ENCODE measurements at places on chromosomes 12 and 14.

- peak; percentile 92 for DNase-seq
These were observed at the start of gene TUBA1C for GRCh38 chr12:49264873-49265792. TUBA1C (plus strand) TSS chr12:49265082; CDS start chr12:49265182, 100 bp downstream.

GRCh38 chr12:74551291-74551690 lies 13.7 kb downstream of the ATXN7L3B start:
- DNase-seq, result no peak

GRCh38 chr12:27814851-27815591 lies 35.0 kb upstream of the MANSC4 start:
- DNase-seq, result no peak

- no peak for DNase-seq
These were observed 343 bp upstream of the NOVA1 start for GRCh38 chr14:26598081-26598671.

- DNase-seq, result no peak
These were observed 56.8 kb downstream of the CDK17 start for GRCh38 chr12:96343347-96343954.

DNA sequence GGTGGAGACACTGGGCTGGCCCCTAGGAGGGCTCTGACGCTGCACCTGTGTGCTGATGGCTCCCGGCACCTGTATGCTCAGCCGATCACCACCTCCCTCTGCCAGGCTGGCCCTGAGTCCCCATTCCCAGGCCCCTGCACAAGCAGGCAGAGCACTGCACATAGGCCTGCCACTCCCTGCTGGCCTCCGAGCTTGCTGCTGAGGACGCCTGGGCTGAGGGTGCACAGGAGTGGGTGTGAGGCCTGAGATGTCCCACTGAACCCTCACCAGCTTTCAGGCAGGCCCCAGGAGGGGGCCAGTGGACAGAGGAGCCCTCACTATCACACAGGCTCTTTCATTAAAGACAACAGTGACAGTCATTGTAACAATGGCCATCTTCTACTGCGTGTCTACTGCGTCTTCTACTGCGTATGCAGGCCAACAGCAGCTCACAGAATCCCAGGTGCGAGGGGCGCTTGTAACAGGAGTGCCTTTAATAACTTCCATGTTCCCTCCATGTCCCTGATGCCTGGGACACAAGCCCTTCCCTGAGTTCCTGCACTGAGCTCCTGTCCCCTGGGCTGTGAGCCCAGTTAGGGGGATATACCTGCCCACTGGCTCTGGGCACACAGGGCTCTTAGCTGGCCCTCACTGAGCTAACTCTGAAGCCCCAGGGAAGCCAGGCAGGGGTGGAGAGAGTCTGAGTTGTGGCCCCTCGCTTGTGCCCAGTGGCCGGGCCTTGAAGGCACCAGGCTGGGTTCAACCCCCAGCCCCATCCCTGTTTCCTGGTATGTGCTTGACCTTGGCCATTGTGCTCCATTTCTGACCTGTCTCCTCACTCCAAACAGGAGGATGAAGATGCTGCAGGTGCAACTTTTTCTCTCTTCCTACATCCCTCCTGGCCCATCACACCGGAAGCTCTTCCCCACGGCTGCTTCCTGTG lies 71.3 kb downstream of the PRIMA1 start:
- no peak for DNase-seq

DNA sequence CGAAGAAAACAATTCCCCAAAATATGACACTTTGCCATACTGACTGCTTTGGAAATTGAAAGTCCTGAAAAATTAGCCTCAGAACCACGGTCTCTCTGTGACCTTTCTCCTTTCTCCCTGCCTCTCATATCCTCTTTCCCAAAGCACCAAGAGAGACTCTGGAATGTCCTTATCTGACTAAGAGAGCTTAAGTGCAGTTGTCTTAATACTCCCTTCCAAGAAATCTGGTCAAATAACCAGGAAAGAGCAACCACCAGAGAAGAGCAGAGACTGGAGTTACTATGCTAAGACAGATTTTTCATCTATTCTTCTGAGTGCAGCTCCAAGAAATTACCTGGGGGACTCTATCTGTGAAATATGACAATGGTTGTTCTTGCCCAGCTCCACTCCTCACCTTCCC lies 10.5 kb upstream of the BTG1 start:
- DNase-seq, result no peak

GRCh38 chr12:31325524-31325875 lies 450 bp downstream of the SINHCAF start:
- peak; percentile 25 for DNase-seq

- no peak for DNase-seq
These were observed 863.3 kb downstream of the BCL11B start for GRCh38 chr14:98408713-98409112.

GRCh38 chr12:97487470-97487869 lies 24.9 kb downstream of the RMST start:
- DNase-seq, result no peak

DNA sequence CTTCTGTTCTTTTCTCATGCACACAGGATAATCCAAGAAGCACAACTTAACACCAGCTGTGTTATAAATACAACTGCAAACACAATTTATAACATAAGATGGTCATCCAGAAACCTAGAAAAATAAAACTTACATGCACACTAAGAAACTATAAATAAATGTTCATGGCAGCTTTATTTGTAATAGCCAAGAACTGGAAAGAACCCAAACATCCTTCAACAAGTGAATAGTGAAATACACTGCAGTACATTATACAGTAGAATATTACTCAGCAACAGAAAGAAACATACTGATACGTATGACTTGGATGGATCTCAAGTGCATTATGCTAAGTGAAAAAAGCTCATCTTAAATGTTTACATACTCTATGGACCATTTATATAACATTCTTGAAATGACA lies 132.7 kb downstream of the SPTSSA start:
- DNase-seq, result no peak

DNA sequence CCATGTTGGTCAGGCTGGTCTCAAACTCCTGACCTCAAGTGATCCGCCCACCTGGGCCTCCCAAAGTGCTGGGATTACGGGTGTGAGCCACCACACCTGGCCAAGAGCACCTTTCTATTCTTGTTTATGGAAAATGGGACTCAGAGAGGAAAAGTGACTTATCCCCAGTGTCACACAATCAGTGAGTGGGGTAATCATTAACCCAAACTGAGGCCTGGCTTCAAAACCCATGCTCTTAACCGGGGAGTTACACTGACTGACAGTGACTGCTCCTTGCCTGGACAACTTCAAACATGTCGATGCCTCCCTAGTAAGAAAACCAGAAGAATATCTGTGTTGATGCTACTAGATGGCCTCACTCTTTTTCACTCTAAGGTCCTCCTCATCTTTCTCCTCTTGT lies 7.3 kb downstream of the CLEC7A start:
- no peak for DNase-seq

GRCh38 chr12:55631733-55632132 lies 5.0 kb upstream of the OR10P1 start:
- no peak for DNase-seq

DNA sequence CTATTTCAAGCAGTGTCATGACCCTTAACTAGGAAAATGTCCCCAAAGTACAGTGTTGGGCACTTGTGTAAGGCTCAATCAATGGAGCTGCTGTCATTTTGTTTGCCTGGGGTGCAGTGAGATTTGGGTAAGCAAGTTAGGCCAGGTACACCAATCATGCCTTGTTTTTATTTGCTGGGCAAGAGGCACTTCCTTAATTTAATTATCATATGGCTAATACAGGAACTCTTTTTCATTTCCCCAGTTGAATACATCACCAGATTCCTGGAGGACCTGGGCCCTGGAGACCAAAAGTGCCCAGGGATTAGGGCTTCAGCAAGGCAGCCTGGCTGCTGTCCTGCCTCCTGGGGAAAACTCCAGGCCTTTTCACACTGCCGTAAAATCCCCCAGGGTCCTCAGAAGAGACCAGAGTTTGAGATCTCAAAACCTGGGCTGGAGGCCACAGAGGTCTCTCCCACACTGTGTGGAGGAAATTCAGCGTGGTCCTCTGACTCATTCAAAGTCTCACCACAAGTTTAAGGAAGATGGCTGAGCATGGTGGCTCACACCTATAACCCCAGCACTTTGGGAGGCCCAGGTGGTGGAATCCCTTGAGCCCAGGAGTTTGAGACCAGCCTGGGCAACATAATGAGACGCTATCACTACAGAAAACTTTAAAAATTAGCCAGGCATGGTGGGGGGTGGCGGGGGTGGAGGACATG lies 28.4 kb upstream of the FOXN3 start:
- peak; percentile 18 for DNase-seq

DNA sequence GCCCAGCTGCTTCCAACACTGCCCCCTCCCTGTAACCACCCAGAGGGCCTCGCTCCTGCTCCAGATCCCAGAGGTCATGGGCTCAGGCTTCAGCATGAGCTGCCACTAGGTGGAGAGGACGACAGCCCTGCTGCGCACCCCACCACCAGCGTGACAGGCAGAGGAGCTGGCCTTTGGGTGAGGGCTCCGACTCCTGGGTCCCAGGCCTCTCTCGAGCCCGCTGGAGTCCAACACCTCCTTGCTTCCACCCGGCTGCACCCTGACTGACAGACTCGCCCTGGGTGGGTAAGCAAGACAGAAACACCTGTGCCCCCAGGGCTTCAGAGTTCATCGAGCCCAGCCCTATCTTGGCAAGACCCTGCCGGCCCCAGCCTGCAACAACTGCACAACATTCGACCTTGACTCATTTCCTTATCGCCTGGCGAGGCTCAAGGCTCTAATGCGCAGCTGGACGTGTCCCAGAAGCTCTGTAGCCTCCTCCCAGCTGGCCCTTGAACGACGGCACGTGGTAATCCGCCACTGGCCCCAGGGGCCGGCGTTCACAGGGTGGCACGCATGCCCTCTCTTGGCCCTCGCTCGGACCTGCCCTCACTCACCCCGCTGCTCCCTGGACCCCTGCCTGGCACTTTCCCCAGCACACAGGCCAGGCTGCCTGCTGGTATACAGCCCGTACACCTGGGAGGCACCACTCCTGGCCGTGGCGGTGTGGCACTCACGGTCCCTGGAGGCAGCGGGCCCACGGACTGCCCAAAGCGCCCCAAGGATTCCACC lies 28.0 kb downstream of the VPS37B start:
- no peak for DNase-seq

DNA sequence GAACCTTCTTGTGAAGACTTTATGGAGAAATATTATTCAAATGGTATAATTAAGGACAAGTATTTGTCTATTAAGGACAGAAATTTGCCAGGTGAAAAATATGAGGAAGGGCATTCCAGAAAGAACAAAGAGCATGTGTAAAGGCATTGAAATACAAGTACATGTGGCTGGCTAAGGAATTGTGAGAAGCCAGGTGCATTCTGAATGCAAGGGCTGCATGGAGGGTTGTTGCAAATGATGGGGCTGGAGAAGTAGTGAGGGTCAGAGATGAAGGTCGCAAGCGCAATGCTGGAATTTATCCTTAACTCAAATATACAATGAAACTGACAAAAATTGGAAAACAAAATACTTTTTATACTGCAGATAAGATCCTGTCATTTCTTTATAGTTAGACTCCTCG lies 437.7 kb downstream of the ADAMTS20 start:
- no peak for DNase-seq

DNA sequence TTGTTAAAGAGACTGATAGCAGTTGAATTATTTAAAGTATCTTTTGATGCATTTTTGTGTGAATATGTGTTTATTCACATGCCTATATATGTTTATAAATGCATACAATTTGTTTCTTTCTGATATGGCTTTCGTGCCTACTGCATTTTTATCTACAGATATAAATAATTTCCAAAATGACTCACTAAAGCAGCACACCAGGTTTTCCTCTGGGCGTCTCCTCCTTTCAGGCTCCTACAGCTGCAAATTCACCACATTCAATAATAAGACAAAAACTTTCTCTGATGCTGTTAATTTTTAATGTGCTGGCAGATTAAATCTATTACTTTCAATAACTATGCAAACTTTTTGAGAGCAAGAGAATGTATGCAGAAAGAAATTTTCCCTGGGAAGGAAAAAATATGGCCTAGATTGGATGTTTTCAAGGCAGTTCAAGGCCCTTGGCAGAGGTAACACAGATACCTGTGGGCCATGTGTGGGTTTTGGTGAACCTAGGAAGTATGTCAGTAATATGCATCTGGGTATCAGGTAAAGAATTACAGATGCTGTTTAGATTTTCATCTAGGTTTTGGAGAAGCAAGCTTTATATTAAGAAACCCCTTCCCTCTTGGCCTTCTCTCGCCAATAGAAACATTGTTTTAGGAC lies 381.8 kb downstream of the EGLN3 start:
- DNase-seq, result no peak

- no peak for DNase-seq
These were observed 31.3 kb upstream of the BCAT1 start for GRCh38 chr12:24979976-24980730.

DNA sequence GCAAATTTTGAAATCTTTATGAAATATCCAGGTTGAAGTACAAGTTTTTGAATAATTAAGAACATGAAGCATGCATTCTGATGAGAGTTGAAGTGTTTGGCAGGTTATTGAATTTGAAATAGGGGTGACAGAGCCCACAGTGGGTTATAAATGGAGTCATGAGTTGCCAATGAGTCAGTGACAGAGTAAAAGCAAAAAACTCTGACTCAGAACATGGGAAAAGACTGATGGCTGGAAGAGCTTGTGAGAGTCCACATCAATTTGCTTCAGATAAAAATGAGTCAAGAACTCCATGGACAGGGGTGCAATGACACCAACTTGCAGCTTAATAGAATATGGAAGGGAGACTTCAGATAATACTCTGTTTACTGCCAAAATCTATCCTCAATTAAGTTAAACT lies 105.3 kb downstream of the SLC6A15 start:
- no peak for DNase-seq

GRCh38 chr14:88849716-88850115 lies 25.3 kb downstream of the TTC8 start:
- no peak for DNase-seq

DNA sequence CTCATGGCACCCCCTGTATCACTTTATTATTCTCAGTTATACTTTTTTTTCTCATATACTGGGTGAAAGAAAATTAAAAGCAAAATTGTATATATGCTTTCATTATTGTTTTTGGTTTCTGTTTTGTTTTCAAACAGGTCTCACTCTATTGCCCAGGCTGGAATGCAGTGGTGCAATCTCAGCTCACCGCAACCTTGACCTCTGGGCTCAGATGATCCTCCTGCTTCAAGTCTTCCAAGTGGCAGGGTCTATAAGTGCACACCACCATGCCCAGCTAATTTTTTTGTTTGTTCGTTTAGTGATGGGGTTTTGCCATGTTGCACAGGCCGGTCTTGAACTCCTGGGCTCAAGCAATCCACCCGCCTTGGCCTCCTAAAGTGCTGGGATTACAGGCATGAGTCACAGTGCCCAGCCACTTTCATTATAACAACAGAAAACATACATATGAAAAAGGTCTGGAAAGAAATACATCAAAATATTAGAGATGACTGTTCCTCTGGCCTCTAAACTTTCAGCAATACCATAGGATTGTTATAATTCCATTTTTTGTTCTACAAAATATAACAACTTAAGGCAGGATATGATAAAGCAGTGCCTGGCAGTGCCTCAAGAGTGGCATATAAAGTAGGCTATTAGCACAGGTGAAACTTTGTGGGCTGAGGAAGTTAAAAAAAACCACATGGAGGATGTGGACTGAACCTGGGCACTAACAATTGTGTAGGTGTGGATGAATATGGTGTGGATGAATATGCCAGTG lies 5.8 kb upstream of the NTN4 start:
- no peak for DNase-seq

DNA sequence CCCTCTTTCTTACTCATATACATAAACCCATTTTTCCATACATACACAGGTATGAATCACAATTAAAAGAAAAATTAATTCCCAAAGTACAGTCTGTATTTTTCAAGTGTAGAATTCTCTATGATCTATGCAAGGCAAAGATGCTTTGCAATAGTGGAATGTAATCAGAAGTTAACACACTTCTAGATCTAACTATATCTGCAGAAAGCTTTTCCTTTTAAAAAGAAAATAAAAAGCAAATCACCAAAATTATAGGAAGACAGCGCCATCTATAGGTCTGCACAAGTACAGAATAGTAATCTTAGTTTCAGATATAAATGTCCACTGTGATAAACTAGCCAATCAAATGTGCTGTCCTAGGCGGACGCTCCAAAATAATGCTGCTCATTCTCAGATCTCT lies 22.0 kb downstream of the SLC25A21 start:
- no peak for DNase-seq

All from activated T-helper 2 cell treated with anti-CD3 and anti-CD28 coated beads, Interferon-gamma antibody, Interleukin-2, Interleukin-4, amounts not matched to agents 10 μg/mL and 5 μg/mL and 100 μg/mL, durations not matched to agents 14 hours and 24 hours and 36 hours (primary cell).